Activated B cell treated with CpG ODN at 0.5 μM for 24 hours (primary cell): ENCODE measurements at places on chromosomes 12 and 14.
A peak's percentile ranks its signal among the peaks of the same experiment; 100 is the strongest.

DNA sequence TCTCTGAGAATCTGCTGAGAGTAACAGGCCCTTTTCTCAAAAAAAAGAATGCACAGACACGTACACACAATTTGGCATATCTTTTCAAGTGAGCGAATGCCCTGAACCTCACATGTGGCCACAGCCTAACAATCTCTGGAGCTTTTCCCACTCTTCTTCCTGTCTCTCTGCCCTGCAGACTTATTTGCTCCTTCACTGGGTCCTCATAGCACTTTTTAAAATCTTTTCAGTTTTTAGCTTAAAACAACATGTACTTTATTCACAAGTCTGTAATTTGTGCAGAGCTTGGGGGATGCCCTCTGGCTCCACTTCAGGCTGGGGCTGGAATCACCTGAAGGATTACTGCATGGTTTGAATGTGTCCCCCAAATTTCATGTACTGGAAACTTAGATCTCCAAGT, 9.0 kb downstream of the MAP1LC3B2 start:
- H3K27me3 ChIP-seq, result no peaks in the 10 kb centered on the region
- no peak overlapping the region for H3K4me3 ChIP-seq
- peaks cover 4% of the 10 kb centered on the region for H3K36me3 ChIP-seq
- no peak for DNase-seq

GRCh38 chr12:50240096-50240791, 43.1 kb downstream of the LIMA1 start:
- no peak for DNase-seq
- no peaks in the 10 kb centered on the region for H3K36me3 ChIP-seq

DNA sequence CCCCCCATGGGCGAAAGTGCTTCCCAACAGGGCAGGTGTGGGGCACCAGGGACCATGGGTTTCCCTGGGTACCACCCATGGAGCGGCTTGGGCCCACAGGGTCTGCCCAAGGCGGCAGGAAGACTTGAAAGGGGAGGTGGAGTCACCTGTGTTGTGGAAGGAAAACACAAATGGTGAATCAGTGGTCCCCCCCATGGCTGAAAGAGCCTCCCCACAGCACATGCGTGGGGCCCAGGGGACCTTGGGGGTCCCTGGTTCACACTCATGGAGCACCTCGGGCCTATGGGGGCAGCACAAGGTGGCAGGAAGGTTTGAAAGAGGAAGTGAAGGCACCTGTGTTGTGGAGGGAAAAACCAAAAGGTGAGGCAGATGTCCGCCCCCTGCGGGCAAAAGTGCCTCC, 581.9 kb downstream of the ALG10 start:
- DNase-seq, result peak; percentile 10
- no peak overlapping the region for H3K27ac ChIP-seq
- no peaks in the 10 kb centered on the region for H3K36me3 ChIP-seq
- H3K4me1 ChIP-seq, result no peaks in the 10 kb centered on the region
- H3K27me3 ChIP-seq, result no peaks in the 10 kb centered on the region

DNA sequence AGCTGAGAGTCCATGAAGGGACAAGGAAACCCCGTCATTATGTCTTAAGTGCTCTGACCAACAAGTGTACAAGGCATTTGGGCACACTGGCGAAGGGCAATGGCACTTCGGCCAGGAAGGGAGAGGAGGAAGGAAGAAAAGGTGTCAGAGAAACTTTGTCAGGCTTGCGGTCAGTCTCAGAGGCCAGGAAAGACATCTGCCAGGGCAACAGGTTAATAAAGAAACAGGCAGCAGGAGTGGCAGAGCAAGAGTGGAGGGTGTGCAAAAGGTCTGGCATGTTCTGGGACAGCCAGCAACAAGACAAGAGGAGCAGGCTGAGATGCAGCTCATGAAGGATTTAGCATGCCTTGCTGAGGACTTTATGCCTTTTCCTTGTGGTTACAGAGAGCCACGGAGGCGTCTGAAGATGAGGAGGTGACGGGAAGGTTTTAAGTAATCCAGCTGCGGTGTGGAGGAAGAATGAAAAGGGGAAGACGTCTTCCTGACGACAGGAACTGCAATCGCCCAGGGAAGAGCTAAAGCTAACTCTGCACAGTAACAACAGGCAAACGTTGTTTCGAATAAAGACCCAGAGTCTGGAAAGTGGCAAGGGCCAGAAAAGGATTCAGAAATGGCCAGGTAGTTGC, 13.1 kb downstream of the APPL2 start:
- peaks cover 18% of the 10 kb centered on the region for H3K4me1 ChIP-seq
- H3K27me3 ChIP-seq, result no peaks in the 10 kb centered on the region
- H3K36me3 ChIP-seq, result peaks cover 82% of the 10 kb centered on the region
- H3K27ac ChIP-seq, result no peak overlapping the region
- no peak for DNase-seq

- no peaks in the 10 kb centered on the region for H3K36me3 ChIP-seq
- H3K4me1 ChIP-seq, result no peaks in the 10 kb centered on the region
- H3K27ac ChIP-seq, result no peak overlapping the region
- peaks cover 4% of the 10 kb centered on the region for H3K27me3 ChIP-seq
- H3K4me3 ChIP-seq, result no peak overlapping the region
- no peak for DNase-seq
These were observed 31.0 kb downstream of the FOXN4 start for GRCh38 chr12:109277899-109278762.

DNA sequence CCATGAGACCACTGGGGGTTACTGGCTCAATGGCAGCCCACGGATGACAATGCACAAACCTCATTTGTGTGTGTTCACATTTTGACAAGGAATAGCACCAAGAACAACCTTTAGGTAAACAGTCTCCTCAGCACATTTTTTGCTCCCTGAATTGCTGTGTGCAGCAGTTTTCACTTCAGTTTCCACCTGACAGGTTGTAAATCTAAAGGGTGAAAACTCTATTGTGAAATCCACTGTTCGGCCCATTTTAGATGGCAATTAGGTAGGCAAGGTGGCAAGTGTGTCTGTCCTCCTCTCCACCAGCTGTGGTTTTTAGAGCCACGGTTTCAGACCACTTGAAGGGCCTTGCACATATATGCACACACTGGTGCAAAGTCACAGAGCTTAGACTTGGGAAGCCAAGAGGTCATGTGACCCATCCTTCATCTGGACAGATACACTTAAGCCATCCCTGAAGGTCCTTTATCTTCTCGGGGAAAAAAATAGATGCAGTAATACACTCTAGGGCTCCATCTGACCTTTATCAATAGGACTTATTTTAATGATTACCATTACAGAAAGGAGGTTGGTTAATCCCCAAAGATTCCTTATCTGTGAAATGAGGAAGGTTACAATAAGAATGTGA, 23.2 kb downstream of the HAL start:
- DNase-seq, result no peak
- no peak overlapping the region for H3K27ac ChIP-seq
- no peaks in the 10 kb centered on the region for H3K4me1 ChIP-seq
- no peaks in the 10 kb centered on the region for H3K27me3 ChIP-seq
- H3K36me3 ChIP-seq, result peaks cover 2% of the 10 kb centered on the region
